Posterior cingulate gyrus (tissue), 11 donors: ENCODE measurements at places on chromosomes 1 and 21.

- DNase-seq: no peak
Observed at GRCh38 chr1:36248250-36248894, 24.1 kb downstream of the THRAP3 start.

GRCh38 chr1:20215716-20216115 lies 29.4 kb upstream of the PLA2G2C start:
- DNase-seq: no peak

- DNase-seq: no peak
Observed at GRCh38 chr1:245160288-245160687, 5.5 kb downstream of the KIF26B start.

GRCh38 chr1:168110896-168111545 lies 25.7 kb downstream of the GPR161 start:
- no peak for DNase-seq

GRCh38 chr1:191993549-191993948 lies 164.7 kb upstream of the RGS18 start:
- DNase-seq: no peak

- DNase-seq: no peak
Observed at GRCh38 chr1:212581034-212581433, 27.5 kb upstream of the ATF3 start.

GRCh38 chr21:16751695-16752474 lies 761.0 kb upstream of the CXADR start:
- no peak for DNase-seq

DNA sequence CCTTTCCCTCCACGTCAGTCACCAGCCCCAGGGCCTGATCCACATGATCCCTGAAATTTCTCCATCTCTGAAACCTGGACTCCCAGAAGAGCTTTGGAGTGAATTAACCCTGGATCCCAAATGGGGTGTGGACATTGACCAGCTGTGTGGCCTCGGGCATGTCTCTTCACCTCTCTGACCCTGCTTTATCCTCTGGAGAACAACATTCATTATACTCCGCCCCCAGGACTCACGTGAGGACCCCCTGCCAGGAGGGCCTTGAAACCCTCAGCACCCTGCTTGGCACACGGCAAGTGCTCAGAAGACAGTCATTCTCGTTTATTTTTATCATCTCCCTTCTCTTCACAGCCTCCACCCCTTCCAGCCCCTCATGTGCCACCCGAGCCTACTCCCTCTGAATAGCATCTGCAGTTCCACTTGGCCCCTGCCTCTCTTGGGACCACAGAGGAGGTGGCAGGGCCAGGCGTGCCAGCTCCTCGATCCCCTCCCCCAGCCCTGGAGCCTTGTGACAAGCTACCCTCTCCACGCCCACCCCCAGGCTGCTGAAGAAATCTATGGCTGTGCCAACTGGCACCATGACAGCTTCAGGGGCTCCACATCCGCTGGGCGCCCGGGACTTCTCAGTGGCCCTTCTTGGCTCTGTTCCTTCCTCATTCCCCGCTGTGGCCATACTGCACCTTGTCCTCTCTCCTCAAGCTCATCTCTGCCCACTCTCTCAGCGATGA lies 18.0 kb downstream of the ADGRB2 start:
- no peak for DNase-seq
